ENCODE measurements at places on chromosomes 3 and 15. TPM values are rescaled to one million over a fixed set of nuclear protein-coding genes. Genes with fewer than 3 reads are reported as not detected.

DNA sequence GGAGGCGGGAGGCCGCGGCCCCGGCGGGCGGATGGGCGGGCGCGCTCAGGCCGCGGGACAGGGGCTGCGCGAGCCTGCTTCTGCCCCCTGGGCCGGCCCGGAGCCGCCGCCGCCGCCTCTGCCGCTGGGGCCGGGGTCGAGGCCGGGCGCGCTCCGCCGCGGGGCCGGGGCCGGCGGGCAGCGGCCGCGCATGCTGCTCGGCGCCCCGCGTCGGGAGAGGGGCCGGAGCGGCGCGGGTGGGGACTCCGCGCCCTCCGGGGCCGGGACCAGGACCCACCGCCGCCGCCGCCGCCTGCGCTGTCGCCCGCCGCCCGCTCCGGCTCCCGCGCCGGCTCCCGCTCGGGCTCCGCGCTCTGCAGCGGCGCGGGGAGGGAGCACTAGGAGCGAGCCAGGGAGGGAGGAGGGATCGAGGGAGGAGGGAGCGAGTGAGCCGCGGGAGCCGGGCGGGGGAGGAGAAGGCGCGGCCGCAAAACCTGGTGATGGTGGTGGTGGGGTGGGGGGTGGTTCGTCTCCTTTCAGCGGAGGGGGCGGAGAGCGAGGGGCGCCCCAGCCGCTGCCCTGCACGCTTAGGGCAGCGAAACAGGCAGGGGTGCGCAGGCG, at the start of gene LINGO1:
LINGO1 (minus strand) TSS at position 379 of the 600 bp plus-strand sequence. CDS start 597 bp downstream, outside the sequence.
- DNase-seq: peak; percentile 59
- H3K27ac ChIP-seq: peak within 1 kb of the TSS; percentile 86
- peak within 1 kb of the TSS; percentile 65 for H3K4me3 ChIP-seq
- H3K36me3 ChIP-seq: 0 out of 2 replicates have a peak, but pooled peaks cover 2% of the 10 kb centered on the region

DNA sequence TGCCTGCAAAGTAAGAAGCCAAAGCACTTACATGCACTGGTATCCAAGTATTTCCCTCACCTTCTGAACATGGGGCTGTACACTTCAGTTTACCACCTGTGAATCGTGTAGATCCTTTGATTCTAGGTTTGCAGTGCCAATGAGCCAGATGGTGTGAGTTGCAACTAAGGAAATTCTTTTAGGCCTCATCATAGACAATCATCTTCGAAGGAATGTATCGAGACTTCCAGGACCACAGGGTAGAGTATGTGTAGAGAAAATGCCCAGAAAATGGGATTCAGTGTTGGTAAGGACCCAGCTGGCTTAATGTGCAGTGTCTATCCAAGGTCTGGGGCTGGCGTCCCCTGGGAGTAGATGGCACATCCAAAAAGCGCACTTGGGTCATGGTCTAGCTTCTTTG, 323.2 kb upstream of the TPM1 start:
- peaks cover 8% of the 10 kb centered on the region for H3K36me3 ChIP-seq
- DNase-seq: no peak
- no peak overlapping the region for H3K4me3 ChIP-seq

DNA sequence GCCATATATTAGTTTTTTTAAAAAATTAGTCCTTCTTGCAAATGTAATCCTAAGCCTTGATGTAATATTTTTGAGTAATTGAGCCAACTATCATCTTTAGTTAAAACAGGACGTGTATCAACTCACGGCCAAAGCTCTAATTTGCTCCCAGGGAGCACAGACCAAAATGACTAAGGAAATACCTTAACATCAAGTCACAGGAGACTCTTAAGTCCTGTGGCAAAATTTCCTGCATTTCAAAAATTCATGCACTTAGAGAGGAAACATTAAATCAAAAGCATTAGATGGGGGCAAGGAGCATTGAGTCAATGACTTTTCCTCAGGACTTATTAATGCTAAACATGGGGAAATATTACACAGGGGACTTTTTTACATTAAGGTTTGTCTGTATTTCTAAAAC, 276.0 kb downstream of the MFSD1 start:
- DNase-seq: no peak
- no peaks in the 10 kb centered on the region for H3K4me1 ChIP-seq
- no peak overlapping the region for H3K4me3 ChIP-seq
- no peak overlapping the region for H3K27ac ChIP-seq
- H3K36me3 ChIP-seq: no peaks in the 10 kb centered on the region
- H3K27me3 ChIP-seq: no peaks in the 10 kb centered on the region

GRCh38 chr3:31436830-31437229, 95.9 kb upstream of the STT3B start:
- peaks cover 20% of the 10 kb centered on the region for H3K36me3 ChIP-seq
- H3K27ac ChIP-seq: no peak overlapping the region
- no peaks in the 10 kb centered on the region for H3K27me3 ChIP-seq
- H3K4me1 ChIP-seq: peaks cover 24% of the 10 kb centered on the region
- H3K4me3 ChIP-seq: no peak overlapping the region

Gene SOX2
- total RNA-seq: 245 TPM

Gene GABRR3
- not detected for total RNA-seq

DNA sequence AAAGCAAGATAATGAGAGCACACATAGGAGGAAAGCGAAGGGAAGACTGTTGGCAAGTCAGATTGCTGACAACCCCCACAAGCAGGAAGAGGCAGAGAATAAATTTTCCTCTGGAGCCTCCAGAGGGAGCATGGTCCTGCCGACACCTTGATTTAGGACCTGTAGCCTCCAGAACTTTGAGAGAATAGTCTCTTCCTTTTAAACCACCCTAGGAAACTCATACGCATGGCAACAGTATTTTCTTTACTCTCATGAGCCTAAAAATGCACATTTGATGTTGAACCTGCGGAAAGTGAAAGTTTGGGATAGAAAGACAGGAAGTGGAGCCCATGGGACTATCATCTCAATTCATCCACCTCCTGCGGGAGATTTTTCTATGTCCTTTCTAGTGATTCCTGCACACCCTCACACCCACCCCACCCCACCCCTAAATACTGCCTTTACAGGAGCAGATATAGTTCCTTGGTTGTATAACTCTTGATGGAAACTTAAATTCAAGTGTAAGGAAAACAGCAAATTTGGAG, 116.7 kb upstream of the LPP start:
- no peaks in the 10 kb centered on the region for H3K36me3 ChIP-seq
- H3K4me1 ChIP-seq: peaks cover 24% of the 10 kb centered on the region
- no peak overlapping the region for H3K27ac ChIP-seq
- DNase-seq: no peak

Gene SEMA6D
- total RNA-seq: 2.0 TPM

- no peak overlapping the region for H3K4me3 ChIP-seq
- no peak overlapping the region for H3K27ac ChIP-seq
- no peaks in the 10 kb centered on the region for H3K36me3 ChIP-seq
- DNase-seq: no peak
- H3K4me1 ChIP-seq: peaks cover 21% of the 10 kb centered on the region
Measured at GRCh38 chr3:100105501-100105900, 8.8 kb downstream of the FILIP1L start.

DNA sequence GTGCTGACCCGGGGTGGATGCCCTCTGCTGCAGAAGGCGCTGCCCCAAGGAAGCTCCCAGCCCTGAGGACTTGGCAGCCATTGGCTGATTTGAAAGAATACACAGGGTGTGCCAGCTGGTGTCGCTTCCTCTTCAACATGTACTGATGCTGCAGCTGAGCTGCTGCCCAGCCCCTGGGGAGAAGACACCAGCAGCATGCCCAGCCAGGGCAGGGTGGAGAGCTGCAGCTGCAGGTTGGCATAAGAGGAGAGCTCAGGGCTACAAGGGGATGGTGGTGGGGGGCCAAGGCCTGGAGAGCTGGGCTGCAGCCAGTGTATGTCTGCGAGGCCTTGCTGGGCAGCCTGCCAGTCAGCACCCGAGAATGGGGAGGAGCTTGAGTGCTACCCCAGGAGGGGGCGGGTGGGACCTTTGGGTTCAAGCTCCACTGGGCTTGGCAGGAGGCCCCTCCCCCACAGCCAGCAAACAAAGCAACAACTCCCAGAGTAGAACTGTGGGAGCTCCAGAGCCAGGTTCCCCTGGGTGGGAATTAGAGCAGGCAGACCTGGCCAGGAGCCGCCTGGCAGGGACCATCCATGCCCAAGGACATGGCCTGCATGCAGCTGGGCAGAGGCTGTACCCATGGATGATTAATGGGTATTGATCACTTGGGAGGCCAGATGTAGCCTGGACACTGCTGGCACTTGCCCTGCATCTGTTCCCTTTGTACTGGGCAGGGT, 9.2 kb upstream of the SEMA4B start:
- no peaks in the 10 kb centered on the region for H3K27me3 ChIP-seq
- 0 out of 2 replicates have a peak, but pooled peaks cover 3% of the 10 kb centered on the region for H3K36me3 ChIP-seq
- no peak overlapping the region for H3K4me3 ChIP-seq
- H3K27ac ChIP-seq: no peak overlapping the region

GRCh38 chr3:59538753-59539432, 489.1 kb upstream of the CFAP20DC start:
- H3K4me3 ChIP-seq: no peak overlapping the region
- DNase-seq: no peak
- no peak overlapping the region for H3K27ac ChIP-seq

GRCh38 chr15:57440799-57441198, 64.5 kb downstream of the CGNL1 start:
- H3K27ac ChIP-seq: 0 out of 2 replicates have a peak overlapping the region, but pooled peaks have one; percentile 7
- H3K4me1 ChIP-seq: peaks cover 38% of the 10 kb centered on the region
- H3K36me3 ChIP-seq: peaks cover 53% of the 10 kb centered on the region
- no peaks in the 10 kb centered on the region for H3K27me3 ChIP-seq

Gene MYZAP
- 0.68 TPM for total RNA-seq

DNA sequence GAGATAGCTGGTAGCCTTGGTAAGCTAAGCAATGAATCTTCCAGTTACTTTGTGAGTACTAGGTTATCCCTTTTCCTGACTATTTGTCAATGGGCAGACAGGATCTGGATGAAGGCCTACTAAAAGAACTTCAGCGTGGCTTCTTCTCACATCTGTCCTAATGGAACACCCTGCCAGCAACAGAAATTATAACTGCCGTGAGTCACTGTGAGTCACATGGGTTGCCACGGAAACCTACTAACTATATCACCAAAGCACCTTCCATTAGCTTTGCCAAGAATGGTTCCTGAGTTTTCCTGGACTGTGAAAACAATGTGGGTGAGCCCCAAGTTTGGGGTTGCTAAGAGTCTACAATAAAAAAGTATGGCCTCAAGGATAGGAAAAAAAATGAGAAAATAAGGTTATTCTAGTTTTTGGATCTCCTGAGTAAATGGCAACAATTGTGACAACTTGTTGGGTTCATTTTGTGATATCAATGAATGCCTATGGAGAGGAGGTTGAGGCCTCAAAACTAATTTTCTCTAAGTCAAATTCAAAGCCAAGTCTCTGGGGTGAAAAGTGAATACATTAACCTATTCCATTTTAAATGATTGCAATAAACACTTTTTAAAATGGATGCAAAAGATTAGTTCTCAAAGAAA, 195.1 kb upstream of the ICE2 start:
- no peaks in the 10 kb centered on the region for H3K36me3 ChIP-seq
- H3K4me1 ChIP-seq: peaks cover 17% of the 10 kb centered on the region

DNA sequence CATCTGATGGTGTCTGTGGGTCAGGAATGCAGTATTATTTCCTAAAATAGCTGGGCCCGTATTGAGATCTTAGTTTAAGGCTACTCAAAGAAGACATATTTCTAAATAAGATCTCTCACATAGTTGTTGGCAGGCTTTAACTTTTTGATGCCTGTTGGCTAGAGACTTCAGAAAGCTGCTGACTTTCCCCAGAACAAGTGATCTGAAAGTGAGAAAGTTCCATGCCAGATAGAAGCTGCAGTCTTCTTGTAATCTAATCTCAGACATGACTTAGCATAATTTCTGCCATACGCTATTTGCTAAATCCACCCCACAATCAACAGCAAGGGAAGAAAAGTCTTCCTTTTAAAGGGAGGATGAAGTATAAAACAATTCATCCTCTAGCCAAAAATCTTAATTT, 867.1 kb downstream of the IGSF11 start:
- H3K4me1 ChIP-seq: peaks cover 13% of the 10 kb centered on the region
- no peak for DNase-seq
- H3K4me3 ChIP-seq: no peak overlapping the region
- H3K27me3 ChIP-seq: no peaks in the 10 kb centered on the region
- H3K36me3 ChIP-seq: peaks cover 24% of the 10 kb centered on the region

DNA sequence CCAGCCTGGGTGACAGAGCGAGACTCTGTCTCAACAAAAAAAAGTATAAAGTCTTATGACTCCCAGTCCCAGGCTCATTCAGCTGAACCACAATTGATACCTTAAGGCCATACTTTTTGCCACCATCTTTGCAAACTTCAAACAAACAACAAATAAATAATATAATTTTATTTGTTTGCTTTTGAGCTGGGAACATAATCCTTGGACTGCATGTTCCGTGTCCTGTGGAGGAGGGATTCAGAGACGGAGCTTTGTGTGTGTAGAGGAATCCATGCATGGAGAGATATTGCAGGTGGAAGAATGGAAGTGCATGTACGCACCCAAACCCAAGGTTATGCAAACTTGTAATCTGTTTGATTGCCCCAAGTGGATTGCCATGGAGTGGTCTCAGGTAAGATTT, 238.6 kb downstream of the ADAMTSL3 start:
- H3K27ac ChIP-seq: no peak overlapping the region
- no peaks in the 10 kb centered on the region for H3K36me3 ChIP-seq
- no peak overlapping the region for H3K4me3 ChIP-seq
- no peaks in the 10 kb centered on the region for H3K27me3 ChIP-seq
- H3K4me1 ChIP-seq: no peaks in the 10 kb centered on the region

- no peaks in the 10 kb centered on the region for H3K4me1 ChIP-seq
- no peaks in the 10 kb centered on the region for H3K27me3 ChIP-seq
- no peak overlapping the region for H3K4me3 ChIP-seq
- H3K27ac ChIP-seq: no peak overlapping the region
- no peaks in the 10 kb centered on the region for H3K36me3 ChIP-seq
- DNase-seq: no peak
Measured at GRCh38 chr15:57667171-57667849, 39.2 kb upstream of the POLR2M start.

Gene P2RY13
- not detected for total RNA-seq

DNA sequence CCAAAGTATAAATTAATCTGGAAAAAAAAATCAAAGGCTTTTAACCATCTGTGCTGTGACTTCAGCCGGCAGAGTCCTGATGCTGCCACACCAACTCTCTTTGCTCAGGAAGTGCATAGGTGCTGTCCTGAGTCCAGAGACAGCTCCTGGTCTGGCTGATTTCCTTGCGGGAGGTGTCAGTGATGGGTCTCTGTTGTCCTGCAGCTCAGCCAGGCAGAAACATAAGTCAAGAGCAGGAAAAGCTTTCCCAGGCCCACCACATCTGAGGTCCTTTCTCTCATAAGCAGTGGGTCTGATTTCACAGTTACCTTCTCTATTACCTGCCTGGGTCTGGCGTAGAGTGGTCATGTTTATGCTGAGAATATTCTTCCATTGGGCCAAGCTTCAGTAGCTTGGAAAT, 19.4 kb downstream of the CHST2 start:
- no peaks in the 10 kb centered on the region for H3K27me3 ChIP-seq
- H3K27ac ChIP-seq: no peak overlapping the region
- no peak overlapping the region for H3K4me3 ChIP-seq
- no peaks in the 10 kb centered on the region for H3K36me3 ChIP-seq
- peaks cover 21% of the 10 kb centered on the region for H3K4me1 ChIP-seq

GRCh38 chr3:102180280-102180931, 254.4 kb upstream of the ZPLD1 start:
- no peak for DNase-seq
- no peaks in the 10 kb centered on the region for H3K36me3 ChIP-seq
- H3K27me3 ChIP-seq: no peaks in the 10 kb centered on the region
- H3K4me3 ChIP-seq: no peak overlapping the region
- H3K27ac ChIP-seq: no peak overlapping the region
- H3K4me1 ChIP-seq: peaks cover 17% of the 10 kb centered on the region

GRCh38 chr3:1609416-1609815, 489.2 kb upstream of the CNTN4 start:
- no peak overlapping the region for H3K4me3 ChIP-seq
- H3K36me3 ChIP-seq: peaks cover 58% of the 10 kb centered on the region
- peaks cover 12% of the 10 kb centered on the region for H3K27me3 ChIP-seq
- H3K4me1 ChIP-seq: no peaks in the 10 kb centered on the region
- no peak for DNase-seq
- H3K27ac ChIP-seq: no peak overlapping the region
